ENCODE measurements at places on chromosomes 1 and 21. TPM values are rescaled to one million over a fixed set of nuclear protein-coding genes. Genes with fewer than 3 reads are reported as not detected.

GRCh38 chr1:232620356-232620969, 9.5 kb downstream of the SIPA1L2 start:
- no peak overlapping the region for H3K27ac ChIP-seq
- H3K4me1 ChIP-seq = peaks cover 30% of the 10 kb centered on the region
- no peak overlapping the region for H3K4me3 ChIP-seq
- H3K36me3 ChIP-seq = no peaks in the 10 kb centered on the region

DNA sequence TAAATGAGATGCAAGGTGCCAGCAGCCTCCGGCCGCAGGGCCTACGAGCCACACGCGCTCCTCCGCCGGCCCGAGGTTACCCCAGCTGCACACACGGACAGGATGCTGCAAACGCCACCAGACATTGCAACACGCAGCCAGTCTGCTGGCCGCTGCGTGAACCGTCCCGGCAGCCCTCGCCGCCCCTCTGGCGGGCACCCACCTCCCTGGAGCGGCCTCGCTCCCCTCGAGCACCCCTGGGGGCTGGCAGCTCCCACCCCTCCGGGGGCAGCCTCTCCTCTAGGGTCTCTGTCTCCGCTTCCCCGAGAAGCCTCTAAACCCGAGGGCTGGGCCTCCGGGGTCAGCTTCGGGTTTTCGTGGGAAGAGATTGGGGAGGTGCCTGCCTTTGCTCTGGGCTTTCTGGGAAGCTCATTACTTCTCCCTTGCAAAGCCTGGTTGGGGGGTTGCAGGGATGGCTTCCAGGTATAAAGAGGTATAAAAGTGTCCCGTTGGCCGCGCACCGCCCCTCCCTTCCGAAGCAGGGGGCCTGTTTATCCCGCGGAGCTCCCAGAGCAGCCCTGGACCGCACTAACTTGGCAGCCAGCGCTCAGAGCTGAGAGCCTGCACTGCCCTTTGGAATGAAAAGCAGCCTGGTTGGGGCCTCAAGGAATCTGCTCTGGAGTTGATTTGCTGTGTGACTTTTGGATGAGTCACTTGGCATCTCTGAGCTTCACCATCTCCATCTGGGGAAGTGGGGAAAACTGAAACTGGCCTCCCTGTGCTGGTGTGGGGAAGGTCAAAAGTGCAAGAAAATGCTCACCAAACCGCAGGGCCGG, 21.8 kb downstream of the DHRS3 start:
- DNase-seq = peak; percentile 92
- H3K36me3 ChIP-seq = peaks cover 10% of the 10 kb centered on the region
- H3K4me1 ChIP-seq = peaks cover 55% of the 10 kb centered on the region
- H3K4me3 ChIP-seq = peak overlapping the region; percentile 62

DNA sequence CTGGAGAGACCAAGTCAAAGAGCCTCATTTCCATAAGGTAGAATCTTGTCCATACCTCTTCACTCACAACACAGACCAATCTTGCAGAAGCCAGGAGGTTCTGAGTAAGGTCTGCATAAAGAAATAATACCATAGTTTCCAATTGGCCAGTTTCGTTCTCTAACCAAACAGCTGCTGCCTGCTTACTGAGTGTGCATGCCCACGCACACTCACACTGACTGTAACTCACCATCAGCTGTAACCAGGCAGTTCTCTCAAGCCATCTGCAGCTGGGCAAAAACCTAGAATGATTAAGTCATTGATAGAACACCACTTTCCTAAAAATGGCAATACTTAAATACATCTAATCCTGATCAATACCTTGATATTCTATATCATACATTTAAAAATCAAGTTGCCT, 106.6 kb upstream of the VAV3 start:
- no peaks in the 10 kb centered on the region for H3K27me3 ChIP-seq
- no peak overlapping the region for H3K27ac ChIP-seq
- H3K4me1 ChIP-seq = no peaks in the 10 kb centered on the region
- H3K36me3 ChIP-seq = no peaks in the 10 kb centered on the region
- no peak for DNase-seq

DNA sequence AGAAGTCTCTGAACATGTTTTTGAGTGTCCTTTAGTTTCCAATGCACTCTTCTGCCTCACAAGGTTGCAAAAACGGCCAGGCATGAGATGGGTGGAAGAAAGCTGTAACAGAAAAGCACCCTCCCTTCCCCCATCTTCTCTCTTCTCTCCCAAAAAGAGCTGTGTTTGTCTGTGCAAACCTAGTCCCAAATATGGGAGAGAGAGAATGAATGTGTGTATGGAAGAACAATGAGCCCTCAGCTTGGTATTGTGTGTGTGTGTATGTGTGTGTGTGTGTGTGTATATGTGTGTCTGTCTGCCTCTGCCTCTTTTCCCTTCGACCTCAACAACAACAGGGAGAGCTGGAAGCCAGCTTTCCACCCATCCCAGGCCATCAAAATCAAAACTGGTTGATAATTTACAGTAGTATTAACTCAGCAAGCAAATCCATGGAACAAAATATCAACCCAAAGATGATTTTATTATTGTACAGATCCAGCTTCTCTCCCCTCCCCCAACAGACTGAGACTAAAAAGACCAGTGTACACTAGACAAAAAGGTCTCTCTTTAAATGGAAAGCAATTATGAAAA, 1.8 kb downstream of the RERE start:
- no peaks in the 10 kb centered on the region for H3K27me3 ChIP-seq
- DNase-seq = peak; percentile 6
- peaks cover 39% of the 10 kb centered on the region for H3K4me1 ChIP-seq

DNA sequence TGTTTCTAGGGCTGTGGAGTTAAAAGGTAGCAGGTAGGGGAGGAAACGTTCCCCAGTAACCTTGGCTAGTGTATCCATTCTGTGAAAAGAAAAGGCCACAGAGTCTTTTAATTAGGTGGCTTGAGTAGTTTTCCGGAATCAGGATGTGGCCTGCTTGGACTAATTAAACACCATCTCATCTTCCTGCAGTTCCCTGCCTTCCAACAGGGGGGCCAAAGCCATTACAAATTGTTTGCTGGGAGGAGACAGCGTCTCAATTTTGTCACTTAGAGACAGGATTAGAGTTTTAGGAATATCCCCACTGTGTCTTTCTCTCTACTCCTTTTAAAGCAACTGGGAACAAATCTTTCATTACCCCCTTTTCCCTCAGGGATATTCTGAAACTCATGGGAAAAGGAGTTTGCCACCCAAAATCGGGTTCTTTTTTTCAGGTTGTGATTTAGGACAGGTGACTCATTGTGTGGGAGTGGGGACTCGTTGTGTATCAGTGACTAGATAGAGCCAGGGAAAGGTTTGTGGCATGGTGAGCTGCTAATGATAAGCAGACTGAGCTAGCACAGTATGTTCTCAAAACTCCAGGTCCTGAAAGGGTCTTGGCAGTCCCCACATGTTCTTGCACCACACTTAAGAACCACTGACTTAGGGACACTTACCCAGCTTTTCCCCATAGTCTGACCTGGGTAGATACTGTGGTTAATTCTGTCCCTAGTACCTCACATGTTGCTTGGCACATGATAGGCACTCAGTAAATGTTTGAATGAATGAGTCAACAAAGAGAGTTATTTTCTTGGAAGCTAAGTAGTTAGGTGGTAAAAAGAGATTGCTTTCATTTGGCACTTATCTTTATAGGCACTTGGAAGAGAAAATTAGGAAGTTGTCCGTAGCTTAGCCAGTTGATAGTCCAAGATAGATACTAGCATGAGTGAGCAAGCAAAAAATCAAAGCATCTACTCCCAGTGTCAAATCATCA, 22.5 kb downstream of the INTS3 start:
- no peak overlapping the region for H3K27ac ChIP-seq
- H3K36me3 ChIP-seq = peaks cover 64% of the 10 kb centered on the region
- no peaks in the 10 kb centered on the region for H3K27me3 ChIP-seq
- H3K4me3 ChIP-seq = no peak overlapping the region

DNA sequence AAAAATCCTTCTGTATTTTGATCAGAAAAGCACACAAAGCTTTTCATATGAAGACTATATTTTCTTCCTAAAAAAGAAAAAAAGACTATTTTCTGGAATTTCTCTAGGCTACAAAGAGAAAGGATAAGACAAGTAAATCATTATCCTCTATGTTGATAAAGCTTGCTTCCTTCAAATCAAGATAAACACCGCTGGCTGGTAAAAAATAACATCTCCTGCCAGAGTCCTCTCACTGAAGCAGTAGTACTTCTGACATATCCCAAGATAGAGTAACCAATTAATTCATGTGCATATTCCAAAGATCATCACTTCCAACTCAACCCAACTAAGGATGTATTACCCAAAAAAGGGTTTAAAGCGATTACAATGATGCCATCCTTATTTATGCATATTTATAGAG, 34.3 kb downstream of the DENND1B start:
- peaks cover 5% of the 10 kb centered on the region for H3K4me1 ChIP-seq
- H3K27me3 ChIP-seq = no peaks in the 10 kb centered on the region
- H3K36me3 ChIP-seq = no peaks in the 10 kb centered on the region
- no peak for DNase-seq
- H3K27ac ChIP-seq = no peak overlapping the region

GRCh38 chr1:68145418-68146126, 86.8 kb downstream of the WLS start:
- H3K27ac ChIP-seq = no peak overlapping the region
- H3K36me3 ChIP-seq = no peaks in the 10 kb centered on the region
- H3K4me1 ChIP-seq = peaks cover 14% of the 10 kb centered on the region
- H3K27me3 ChIP-seq = no peaks in the 10 kb centered on the region
- DNase-seq = peak; percentile 77

DNA sequence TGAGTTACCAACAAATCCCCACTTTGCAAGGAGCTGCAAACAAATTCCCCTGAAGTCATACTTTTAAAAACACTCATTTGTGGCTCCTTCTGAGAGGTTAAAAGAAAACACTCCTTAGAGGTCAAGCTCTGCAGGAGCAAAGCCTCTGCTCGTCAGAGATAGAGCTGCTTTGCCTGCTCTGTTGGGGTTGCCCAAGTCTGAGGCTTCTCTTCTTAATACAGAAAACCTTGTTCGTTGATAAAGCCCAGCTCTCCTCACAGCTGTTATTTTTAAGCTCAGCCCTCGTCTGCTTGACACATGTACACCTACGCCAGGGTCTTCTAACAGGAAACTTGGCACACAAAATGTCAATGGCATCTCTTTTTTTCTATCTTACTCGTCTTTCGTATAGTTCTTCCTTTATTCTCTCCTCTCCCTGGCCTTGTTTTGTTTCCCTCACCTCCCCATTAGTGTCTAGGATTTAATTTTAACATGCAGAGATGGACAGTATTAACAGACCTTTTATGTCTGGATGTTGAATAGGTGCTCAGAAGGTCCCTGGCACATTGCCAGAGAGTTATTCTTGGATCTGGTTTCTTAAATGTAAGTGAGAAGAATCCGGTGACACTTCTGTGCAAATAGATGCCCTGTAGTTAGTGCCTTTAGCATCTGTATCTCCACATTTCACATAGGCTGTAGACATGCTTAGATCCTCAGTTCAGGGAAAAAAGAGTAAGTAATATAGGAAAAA, 86.0 kb downstream of the LRRC53 start:
- 0 out of 2 replicates have a peak, but pooled peaks cover 7% of the 10 kb centered on the region for H3K4me1 ChIP-seq
- no peaks in the 10 kb centered on the region for H3K36me3 ChIP-seq
- peaks cover 14% of the 10 kb centered on the region for H3K27me3 ChIP-seq

GRCh38 chr1:208308221-208308620, 64.0 kb upstream of the PLXNA2 start:
- no peak for DNase-seq
- no peak overlapping the region for H3K27ac ChIP-seq

The PITHD1 gene
- total RNA-seq = 107 TPM

The AVPR1B gene
- total RNA-seq = 0.22 TPM

The ARTN gene
- total RNA-seq = 35.5 TPM

The AP4B1 gene
- total RNA-seq = 15.5 TPM

The PDPN gene
- total RNA-seq = 0.47 TPM

The CCDC17 gene
- total RNA-seq = 1.9 TPM

The CELA2B gene
- not detected for total RNA-seq

Data from PC-3 (cell line).